Stimulated activated naive CD4-positive, alpha-beta T cell (primary cell): ENCODE measurements at places on chromosomes 2 and 18.

GRCh38 chr2:168090366-168091135, 156.8 kb downstream of the STK39 start:
- DNase-seq, result no peak

DNA sequence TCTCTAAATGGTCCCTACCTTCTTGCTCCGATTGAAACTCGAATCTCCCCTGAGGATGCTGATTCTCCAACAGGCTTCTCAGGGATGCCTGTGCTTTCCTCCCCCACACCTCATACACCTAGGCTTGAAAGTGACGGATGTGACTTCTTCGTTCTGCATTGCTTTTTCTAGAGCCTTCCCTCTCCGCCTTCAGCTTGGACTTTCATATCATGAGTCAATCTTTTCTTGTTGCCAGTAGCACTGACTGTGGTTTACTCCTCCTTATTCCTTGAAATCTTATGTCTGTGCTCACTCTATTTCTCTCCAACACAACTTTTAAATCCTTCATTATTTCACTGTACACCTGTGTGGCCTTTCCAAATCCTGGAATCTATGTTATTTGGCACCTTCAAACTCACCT, 451.4 kb downstream of the TMX3 start:
- DNase-seq, result no peak

- no peak for DNase-seq
These were observed 61.1 kb upstream of the ID2 start for GRCh38 chr2:8620611-8621382.

- DNase-seq, result no peak
These were observed 40.3 kb upstream of the ZSWIM2 start for GRCh38 chr2:186889101-186889879.

DNA sequence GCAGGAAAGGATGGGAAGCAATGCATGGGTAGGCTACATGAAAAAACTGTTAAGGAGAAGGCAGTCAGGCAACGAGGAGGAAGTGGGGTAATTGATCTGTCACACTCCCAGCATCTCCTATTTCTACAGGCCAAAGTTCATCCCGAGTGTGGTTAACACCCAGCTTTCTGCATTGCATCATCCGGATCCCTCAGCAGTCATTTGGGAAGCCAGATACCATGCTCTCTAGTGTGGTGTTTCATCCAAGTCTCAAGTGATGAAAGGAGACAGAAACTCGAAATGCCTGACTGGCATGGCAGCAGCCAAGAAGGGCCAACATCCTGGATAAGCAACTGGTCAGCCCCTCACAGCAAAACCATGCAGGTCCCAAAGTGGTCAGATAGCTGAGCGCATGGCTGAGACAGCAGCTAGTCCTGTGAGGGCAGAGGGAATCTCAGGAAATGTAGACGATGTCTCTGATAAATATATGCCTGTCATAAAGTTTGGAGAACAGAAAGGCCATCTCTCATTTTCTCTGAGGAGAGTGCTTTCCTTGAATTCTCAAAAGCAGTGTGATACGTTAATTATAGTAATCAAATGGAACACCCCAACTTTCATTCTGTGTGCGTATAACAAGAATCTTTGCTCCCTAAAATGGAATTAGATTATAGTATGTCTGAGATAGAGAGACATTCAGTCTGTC, 24.8 kb upstream of the HNRNPA3 start:
- no peak for DNase-seq

- no peak for DNase-seq
These were observed 105.4 kb downstream of the KCNH7 start for GRCh38 chr2:162732946-162733698.

DNA sequence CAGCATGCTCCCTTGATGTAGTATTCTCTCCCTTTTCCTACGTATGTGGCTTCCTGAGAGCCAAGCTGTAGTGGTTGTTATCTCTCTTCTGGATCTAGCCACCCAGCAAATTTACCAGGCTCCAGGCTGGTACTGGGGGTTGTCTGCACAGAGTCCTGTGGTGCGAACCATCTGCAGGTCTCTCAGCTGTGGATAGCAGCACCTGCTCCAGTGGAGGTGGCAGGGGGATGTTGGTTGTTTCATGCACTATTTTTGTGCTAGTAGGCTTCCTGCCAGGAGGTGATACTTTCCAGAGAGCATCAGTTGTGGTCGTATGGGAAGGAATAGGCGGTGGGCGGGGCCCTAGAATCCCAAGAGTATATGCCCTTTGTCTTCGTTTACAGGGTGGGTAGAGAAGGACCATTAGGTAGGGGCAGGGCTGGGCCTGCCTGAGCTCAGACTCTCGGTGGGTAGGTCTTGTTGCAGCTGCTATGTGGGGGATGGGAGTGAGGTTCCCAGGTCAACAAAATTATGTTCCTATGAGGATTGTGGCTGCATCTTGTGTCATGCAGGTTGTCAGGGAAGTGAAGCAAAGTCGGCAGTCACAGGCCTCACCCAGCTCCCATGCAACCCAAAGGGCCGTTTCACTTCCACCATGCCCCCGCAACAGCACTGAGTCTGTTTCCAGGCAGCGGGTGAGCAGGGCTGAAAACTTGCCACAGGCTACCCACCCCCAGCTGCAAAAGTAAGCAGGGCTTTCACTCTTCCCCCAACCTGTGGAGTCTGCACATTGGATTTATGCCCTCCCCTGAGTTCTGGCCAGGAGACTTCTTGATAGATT, 1139.5 kb downstream of the BCL11A start:
- no peak for DNase-seq

DNA sequence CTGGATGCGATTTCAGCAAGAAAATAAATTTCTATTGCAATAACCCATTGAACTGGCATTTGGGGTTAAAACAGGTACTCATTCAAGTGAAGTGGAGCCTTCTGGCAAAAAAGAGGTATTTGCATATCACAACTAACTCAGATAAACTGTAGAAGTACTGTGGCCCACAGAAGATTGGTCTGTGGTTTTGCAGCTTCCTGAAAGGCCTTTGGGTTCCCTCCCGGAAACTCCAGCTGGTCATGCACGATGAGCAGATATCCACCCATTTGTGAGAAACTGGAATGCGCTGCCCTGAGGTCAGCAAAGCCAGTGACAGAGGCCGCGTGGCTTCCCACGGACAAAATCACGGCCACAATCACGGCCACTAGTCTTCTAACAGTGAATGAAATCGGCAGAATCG, 106.3 kb downstream of the EPHA4 start:
- no peak for DNase-seq

DNA sequence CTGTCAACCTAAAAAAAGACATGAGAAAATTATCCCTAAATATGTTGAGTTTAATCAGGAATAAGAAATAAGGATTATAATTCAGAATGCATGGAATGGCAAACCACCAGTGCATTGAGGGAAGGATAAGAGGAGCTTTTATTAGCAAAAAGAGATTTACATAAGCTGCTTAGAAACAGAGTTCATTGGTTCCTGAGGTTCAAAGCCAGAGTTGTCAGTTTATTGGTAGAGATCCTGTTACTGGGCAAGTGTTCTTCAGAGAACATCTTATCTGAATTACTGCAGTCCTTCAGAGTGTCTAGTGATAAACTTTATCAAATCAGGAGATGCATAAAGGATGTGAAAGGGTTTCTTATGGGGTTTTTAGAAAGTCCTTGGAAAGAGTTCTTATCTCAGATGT, 76.0 kb upstream of the MEX3C start:
- no peak for DNase-seq

GRCh38 chr18:68034296-68034695, 517.8 kb upstream of the DSEL start:
- DNase-seq, result no peak

DNA sequence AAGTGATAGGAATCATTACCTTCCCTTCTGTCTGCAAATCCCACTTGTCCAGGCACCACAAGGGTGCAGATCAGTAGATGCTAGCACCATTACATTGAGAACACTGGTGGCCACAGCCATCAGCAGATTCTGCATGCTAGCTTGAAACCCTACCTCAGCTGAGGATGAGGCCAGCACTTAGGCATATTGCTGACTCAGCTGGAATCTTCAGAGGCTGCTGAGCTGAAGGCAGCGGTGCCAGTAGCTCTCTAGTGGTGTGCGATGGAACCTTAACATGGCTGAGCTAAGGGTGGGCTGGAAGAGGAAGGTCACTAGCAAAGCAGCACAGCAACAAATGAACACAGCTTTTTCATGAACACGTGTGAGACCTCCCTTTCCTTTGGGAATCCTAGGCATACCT, 19.0 kb upstream of the CPO start:
- DNase-seq, result no peak

- no peak for DNase-seq
These were observed 28.8 kb downstream of the CUL3 start for GRCh38 chr2:224556381-224556780.

GRCh38 chr2:70314640-70315039, 12.8 kb upstream of the FAM136A start:
- DNase-seq, result no peak

GRCh38 chr2:73081181-73081671, 9.7 kb upstream of the SFXN5 start:
- DNase-seq, result no peak

GRCh38 chr18:51461956-51462355, 264.5 kb upstream of the MEX3C start:
- DNase-seq, result no peak

DNA sequence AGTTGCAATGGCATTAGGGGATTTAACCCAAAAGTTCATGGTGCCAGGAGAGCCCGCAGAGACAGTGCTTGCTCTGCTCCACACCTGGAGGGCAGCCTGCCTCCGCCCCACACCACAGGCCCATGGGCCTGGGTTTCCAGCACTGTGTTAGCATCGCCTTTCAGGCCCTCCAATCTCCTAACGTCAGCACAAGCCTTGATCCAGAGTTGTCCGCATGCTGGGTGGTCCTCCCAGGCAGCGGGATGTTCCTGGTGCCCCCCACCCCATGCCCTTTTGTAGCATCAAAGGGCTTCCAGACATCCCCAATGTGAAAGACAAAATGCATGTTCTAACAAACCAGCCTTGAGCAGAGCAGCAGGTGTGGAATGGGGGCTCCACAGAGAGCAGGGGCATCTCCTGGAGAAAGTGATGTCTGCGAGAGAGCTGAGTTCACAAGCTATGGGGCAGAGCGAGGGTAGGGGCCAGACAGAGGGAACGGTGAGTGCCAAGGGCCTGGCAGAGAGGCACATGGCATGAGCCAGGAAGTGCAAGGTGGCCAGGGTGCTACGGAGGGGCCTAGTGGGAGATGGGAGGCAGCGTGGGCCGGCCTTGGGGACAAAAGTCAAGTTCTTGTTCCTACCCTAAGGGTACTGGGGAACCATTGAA, 119.2 kb downstream of the CYP26B1 start:
- no peak for DNase-seq

- no peak for DNase-seq
These were observed 138.2 kb downstream of the VAPA start for GRCh38 chr18:10051877-10052631.

GRCh38 chr2:173997269-173997668, 32.1 kb upstream of the SP3 start:
- no peak for DNase-seq

DNA sequence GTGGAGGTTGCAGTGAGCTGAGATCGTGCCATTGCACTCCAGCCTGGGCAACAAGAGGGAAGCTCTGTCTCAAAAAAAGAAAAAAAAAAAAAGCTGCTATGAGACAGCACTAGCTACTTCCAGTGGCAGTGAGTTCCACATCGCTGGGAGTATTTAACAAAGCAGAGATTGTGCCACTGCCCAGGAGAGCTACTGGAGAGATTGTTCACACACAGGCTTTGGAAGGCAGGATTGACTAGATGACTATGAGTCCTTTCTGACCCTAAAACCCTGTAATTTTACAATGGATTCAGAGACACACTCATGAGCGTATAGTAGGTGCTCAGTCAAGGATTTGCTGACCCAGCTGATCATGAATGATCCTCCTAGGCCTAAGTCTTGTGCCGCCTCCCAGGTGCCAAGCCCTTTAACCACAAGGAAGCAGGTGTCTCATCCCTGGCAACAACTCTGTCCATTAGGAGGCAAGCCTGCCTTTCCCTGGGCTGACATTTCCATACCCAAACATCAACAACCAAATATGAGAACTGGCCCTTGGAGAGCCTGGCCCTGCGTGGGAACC, 45.0 kb upstream of the ODC1 start:
- DNase-seq, result no peak

- no peak for DNase-seq
These were observed 58.8 kb upstream of the SIX2 start for GRCh38 chr2:45067859-45068570.

GRCh38 chr2:125085904-125086303, 1060.8 kb downstream of the CNTNAP5 start:
- DNase-seq, result no peak

- DNase-seq, result no peak
These were observed 108.9 kb upstream of the ITGA4 start for GRCh38 chr2:181348107-181348837.

DNA sequence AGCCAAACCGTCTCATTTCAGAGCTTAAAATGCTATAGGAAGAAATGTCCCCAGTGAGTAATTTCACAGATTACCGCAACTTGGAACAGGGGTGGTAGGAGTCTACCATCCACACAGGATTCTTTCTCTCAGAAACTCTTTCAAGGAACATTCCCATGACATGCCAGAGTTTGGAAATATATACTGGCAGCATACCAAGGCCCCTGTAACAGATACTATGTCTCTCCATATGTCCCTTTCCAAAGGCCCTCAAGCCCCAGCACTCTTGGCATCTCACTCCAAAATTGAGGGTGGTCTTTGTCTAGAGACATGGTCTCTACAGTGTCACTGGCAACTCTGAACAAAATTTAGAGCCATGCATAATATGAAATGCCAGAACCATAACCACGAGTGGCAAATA, 11.0 kb downstream of the FIGLA start:
- DNase-seq, result no peak

GRCh38 chr2:101736861-101737291, 39.4 kb downstream of the MAP4K4 start:
- DNase-seq, result no peak

DNA sequence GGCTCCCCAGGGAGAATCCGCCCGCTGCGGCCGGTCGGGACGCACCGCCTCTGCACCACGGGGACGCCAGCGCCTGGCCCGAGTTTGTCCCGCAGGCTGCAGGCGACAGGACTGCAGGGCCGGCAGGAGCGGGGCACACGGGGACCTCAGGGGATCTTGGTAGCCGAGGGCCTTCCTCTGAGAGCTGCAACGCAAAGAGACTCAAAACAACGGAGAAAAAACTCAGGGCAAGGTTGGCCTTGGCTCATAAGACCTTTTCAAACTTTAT, 79.7 kb downstream of the ARHGEF4 start:
- no peak for DNase-seq

DNA sequence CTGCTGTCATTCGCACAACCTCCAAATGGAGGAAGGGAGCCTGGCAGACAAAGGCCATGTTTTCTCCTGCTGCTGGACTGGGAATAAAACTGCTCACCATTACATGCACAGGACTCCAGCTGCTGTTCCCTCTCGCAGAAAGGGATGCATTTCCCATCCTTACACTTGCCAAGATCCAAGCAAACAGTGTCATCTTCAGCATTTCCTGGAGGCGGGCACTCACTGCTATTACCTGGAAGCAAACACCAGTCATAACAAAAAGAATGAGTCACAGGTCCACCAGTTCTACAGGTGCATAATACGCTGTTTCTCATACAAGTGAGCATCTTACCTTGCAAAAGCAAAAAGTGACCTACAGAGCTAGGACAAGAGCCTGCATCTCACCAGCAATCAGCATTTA, 22.7 kb downstream of the IAH1 start:
- no peak for DNase-seq
